ENCODE measurements at places on chromosomes 1 and 21. TPM values are rescaled to one million over a fixed set of nuclear protein-coding genes. Genes with fewer than 3 reads are reported as not detected.

GRCh38 chr1:22313321-22313720, 138.3 kb upstream of the ZBTB40 start:
- DNase-seq: no peak

The MCOLN3 gene
- 1.9 TPM for total RNA-seq

The GBP6 gene
- 0.18 TPM for total RNA-seq

The CD84 gene
- not detected for total RNA-seq

- DNase-seq: peak; percentile 11
Observed at GRCh38 chr1:117051224-117052064, 8.7 kb upstream of the TTF2 start.

The CTH gene
- 10.6 TPM for total RNA-seq

- DNase-seq: no peak
Observed at GRCh38 chr1:38169121-38169520, 122.5 kb upstream of the POU3F1 start.

The FABP3 gene
- total RNA-seq: not detected

The LCE2B gene
- total RNA-seq: not detected

The FAM72B gene
- total RNA-seq: 9.5 TPM

The GPR157 gene
- 5.4 TPM for total RNA-seq

DNA sequence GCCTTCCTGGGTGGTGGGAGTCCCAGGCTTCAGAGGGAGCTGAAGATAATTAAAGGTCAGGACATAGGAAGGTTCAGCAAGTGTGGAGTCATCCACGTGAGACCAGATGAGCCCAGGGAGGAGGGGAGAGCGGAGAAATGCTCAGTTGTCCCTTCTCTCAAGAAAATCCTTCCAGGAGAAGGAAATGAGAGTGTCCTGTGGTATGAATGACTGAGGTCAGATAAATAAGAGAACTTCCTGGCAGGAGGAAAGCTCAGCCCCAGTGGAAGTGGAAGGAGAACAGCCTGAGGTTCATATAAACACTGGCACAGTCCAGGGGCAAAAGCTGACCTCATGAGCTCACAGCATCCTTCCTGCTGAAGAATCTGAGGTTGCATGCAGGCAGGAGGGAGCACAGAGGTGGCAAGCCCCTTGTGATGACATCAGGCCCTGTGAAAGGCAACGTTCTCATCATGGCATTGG, 97.6 kb downstream of the NAV1 start:
- no peak for DNase-seq

The LRRC3 gene
- total RNA-seq: 1.5 TPM

DNA sequence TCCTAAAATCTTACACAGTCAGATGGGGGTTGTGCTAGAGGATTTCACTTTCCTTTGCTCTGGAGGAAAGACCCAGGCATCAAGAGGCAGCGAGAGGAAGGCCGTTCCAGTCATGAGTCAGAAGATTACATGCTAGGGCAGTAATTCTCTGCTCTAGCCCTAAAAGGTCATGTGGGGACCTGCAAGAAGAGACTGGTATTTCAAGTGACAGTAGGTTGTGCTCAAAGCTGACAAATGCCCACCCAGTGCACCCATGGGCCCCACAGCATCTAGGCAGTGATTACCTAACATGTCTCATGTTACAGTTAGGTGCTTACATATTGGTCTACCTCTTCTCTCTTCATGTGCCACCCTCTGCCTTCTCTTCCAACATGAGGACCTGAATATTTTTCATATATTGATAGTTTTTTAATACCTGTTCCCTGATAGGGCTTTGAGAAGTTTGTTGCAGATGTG, 99.7 kb upstream of the BEND5 start:
- no peak for DNase-seq

- peak; percentile 54 for DNase-seq
Observed at GRCh38 chr21:18743531-18743930, 339.9 kb upstream of the TMPRSS15 start.

GRCh38 chr1:205190845-205191577, 20.5 kb downstream of the DSTYK start:
- DNase-seq: no peak

DNA sequence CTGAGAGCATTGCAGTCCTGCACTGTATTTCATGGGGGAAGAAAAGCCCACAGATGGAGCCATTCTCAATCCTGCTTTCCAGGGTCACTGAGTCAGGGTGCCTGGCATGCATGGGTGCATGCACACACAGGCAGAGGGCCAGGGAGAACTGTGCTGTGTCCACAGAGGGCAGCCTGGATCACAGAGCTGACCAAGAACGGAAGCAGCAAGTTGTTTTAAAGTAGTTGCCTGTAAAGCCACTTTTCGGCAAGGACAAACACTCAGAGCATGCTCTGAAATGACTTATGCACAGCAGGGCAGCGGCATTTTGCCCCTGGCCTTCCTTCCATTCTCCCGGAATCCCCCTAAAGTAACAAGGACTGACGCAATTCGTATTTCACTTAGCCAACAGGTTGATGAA, 3.6 kb downstream of the ERG start:
- no peak for DNase-seq

DNA sequence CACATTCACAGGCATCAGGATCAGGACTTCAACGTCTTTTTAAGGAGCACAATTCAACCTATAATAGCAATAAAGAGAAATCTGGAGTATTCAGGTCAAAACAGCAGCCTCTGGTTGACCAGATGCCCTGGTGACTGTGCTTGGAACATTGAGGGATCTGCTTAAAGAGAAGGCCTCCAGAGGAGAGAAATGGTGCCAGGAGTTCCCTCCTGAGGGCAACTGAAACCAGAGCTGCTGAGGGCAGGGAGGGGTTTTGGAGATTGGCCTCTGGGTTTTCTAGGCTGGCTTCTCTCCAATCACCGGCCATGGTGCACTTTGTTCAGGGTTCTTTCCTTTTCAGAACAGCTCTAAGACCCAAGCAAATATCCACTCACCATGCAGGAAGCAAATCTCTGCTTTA, 190.7 kb upstream of the KIAA0040 start:
- no peak for DNase-seq
